LoVo (cell line): ENCODE measurements at places on chromosomes 11 and 22.
A peak's percentile ranks its signal among the peaks of the same experiment; 100 is the strongest.

GRCh38 chr11:118243993-118244762, 8.0 kb downstream of the MPZL3 start:
- DNase-seq: no peak

GRCh38 chr11:66694056-66694410, 16.3 kb upstream of the RBM4B start:
- no peak for DNase-seq

GRCh38 chr11:68528630-68529029, 68.1 kb downstream of the PPP6R3 start:
- DNase-seq: no peak

DNA sequence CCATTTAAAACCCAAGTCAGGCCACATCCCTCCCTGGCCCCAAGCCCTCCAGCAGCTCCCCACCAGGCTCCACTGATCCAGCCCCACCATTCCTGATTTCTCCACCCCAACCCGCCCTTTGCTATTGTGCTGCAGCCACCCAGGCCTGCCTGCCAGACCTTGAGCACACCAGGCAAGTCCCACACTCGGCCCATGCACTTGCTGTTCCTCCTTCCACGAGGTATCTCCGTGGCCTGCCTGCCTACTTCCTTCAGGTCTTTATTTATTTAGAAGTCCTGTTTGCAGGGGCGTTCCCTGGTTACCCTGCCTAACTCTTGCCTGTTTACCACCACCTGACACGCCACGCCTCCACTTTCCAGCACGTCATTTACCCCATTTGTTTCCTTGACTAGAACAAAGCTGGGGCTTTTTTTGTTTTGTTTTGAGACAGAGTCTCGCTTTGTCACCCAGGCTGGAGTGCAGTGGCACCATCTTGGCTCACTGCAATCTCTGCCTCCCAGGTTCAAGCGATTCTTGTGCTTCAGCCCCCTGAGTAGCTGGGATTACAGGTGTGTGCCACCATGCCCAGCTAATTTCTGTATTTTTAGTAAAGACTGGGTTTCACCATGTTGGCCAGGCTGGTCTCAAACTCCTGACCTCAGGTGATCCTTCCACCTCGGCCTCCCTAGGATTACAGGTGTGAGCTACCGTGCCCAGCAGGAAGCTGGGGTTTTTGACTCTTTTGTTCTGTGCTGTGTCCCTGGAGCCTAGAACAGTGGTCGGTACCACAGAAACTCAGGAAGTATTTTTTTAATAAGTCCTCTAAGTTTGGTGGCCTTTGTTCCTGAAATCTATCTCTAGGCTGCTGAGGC, 6.7 kb downstream of the CENPM start:
- DNase-seq: no peak

GRCh38 chr22:44848296-44848741, 95.9 kb downstream of the ARHGAP8 start:
- DNase-seq: no peak

DNA sequence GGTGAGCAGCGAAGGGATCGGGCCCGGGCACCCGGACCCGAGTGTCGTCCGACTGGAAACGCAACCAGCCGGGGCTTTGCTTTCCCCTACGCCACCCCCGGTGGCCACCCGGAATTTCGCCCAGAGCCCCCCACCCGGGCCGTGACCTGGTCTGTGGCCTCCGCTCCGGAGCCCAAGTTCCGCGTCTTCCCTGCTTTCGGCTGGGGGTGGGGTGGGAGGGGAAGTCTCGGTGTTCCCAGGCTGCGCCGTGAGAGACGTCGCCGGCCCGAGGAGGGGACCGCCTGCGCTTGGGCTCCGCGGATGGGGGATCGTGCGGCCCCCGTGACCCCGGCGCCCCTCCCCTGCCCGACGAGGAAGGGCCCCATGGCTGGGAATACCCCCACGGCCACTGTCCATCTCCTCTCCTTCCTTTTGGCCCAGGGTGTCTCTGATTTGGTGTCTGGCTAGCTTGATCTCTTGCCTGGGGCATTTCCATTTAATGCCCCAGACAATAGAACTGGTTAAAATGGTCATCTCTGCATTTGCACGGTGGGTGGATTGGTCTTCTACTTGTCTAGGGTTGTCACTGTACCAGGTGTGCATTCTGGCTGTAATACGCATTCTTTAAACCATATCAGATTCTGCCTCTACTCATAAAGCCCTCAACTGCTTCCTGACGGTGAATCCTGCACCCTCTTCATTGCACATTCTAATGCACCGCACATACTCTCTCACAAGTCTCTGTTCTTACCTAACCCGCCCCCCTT, 789 bp downstream of the SIK2 start:
- DNase-seq: no peak

DNA sequence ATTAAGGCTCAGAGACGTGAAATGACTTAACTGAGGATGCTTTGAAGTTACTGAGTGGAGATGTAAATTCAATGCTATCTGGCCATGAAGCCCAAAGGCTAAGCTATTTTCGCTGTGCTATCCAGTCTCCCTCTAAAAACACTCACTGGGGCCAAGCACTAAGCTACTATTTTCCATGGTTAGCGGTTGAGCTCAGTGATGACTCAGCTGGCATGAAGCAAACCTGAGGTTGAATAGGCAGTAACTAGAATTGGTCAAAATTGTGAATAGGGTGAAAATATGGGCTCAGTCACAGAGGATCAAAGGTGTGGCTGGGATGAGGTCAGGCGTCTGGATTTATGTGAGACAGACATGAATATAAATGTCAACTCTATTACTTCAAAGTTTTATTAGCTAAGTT, 564.2 kb upstream of the KIRREL3 start:
- no peak for DNase-seq

GRCh38 chr22:44410451-44410991, 87.5 kb downstream of the RTL6 start:
- DNase-seq: no peak

DNA sequence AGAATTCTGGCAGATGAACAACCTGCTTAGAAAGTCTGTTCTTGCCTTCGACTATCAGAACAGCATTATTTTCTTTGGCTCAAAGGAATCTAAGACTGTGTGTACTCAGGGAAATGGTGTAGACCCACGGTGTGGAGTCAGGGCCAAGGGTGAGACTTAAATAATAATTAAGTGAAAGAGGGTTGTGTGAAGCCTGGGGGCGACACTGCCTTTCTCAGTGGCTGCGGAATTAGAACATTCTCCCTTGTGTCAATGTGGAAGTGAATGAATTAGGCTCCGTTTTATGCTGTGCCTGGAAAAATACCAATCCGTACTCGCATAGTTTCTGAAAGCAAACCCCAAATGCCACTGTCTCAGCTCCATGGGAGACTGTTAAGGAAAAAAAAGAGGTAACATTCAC, 50.7 kb downstream of the NAV2 start:
- DNase-seq: no peak

GRCh38 chr11:108647701-108648527, 17.0 kb upstream of the DDX10 start:
- DNase-seq: peak; percentile 68

DNA sequence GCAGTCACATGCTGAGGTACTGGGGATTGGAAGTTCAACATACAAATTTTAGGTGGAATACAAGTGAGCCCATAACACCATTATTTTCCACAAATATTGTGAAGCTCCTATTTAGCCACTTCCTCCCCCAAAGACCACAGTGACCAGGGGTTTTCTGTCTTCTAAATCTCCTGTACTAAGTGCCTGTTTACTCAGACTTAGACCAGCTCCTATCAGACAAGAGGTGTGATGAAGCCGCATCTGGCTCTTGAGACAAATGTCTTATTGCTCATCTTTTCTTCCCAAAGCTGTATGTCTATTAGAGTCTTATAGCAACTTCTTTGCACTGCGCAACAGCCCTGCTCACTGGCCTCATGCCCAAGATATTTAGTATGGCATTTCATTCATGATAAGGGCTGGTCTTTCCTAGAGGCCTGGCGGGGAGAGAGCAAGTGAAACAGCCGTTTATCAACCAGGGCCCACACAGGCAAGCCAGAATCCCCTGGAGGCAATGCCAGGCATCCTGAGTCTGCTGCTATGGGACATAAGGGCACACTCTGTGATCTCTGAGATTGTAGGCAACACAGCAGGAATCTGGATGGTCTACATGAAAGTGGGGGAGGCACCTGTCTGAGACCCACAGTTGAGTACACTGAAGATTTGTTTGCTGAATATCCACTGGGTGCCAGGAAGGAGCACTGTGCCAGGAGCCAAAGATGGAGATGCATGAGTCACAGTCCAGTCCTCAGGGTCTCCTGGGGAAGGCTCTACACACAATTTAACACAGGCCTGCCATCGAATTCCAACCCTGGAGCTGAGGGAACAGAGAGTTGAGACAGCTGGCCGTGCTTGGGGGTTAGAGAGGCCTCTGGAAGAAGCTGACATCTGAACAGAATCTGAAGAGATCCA, 78.5 kb upstream of the NCAM1 start:
- DNase-seq: no peak

DNA sequence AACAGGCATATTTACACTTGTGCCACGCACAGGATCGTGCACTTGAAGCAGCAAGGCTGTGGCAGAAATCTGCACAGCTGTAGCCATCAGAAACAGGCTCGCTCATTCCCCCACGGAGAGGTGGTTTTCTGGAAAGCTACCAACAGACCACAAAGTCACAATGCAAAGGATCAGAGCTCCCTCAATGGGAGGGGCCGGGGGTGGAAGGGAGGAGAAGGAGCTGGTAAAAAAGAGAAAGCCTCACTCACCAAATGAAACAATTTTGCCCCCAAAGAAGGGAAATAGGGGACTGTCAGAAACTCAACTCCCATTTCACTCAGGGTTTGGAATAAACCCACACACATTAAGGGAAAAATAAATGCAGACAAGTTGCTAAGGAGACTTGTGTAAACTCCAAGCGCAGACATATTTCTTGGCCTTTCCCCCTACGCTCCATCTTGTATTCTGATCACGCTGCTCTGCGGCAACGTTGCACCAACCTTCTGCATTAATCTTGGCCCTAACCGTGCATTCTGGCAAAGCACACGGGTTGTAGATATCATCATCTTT, 43.2 kb upstream of the BLID start:
- DNase-seq: no peak

DNA sequence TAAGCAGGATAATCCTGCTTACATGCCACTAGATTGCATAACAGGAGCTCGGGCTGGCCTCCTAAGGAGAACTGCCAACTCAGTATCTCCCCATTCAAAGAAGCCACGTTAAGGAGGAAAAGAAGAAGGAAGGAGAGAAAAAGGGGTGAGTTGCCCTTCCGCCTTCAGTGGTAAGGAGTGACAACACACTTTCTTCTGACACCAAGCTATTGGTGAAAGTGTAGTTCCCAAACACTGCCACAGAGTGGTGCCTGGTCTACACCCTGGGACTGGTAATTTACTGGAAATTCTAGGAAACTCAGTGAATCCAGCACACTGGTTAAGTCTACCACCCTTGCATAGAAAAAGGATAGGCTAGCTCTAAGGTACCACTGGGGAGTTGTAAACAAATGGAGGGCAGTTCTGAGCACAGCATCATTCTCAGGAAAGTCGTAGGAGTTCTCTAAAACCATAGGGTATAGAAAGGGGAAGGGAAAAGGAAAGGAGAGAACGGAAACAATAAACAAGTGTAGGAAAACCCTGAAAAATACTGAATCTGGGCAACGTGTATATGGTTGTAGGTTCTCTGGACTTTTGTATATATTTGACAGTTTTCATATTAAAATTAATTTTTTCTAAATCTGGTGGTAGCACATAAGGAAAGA, 58.2 kb downstream of the RRAS2 start:
- DNase-seq: peak; percentile 51

DNA sequence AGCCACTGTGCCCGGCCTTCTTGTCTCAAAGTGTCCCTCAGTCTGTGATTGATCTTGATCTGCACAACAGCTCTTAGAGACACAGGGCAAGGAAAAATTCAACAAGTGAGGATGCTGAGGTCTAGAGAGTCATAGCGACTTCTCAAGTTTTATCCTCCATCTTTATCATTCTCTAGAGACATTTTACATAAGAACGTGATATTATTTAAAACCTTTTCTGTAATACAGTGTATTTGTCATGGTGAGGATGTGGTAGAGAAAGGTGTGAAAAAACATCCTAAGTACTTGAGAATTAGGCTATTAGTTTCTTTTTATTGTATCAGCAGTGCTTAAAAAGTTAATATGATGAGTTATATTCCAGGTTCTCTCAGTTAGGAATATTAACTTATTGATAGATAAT, 50.2 kb downstream of the EMSY start:
- DNase-seq: no peak

DNA sequence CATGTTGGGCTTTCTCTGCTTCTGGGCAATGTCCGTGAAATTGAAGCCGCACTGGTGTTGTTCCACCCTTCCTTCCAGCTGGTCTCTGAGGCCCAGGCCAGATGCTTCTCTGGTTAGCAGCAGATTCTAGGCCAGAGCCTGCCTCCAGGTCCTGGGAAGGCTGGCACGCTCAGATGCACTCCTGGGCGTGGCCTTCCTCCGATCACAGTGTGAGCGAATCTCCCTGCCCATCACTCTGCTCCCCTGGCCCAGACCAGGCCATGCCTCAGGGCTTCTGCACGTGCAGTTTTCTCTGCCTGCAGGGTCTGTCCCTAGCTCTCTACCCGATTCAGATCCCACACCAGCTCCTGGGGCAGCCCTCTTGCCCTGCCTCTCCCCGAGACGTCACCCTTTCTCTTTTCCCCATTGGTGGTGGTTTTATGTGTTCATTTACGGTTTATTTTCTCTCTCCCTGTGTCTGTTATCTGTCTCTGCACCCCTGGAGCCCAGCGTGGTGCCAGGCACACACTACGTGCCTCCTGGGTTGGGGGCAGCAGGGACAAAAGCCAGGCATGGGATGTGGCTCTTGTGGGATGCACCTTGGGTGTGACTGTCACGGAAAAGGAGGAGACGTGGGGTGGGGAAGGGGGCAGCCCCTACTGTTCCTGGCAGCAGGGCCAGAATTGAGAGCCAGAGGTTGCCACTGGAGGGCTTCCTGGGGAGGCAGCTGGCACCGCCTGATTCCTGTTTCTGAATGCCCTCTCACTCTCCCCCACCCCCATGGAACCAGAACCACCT, 66.0 kb downstream of the KCNQ1 start:
- no peak for DNase-seq

GRCh38 chr11:8768625-8769333, 86.2 kb downstream of the RPL27A start:
- peak; percentile 22 for DNase-seq

DNA sequence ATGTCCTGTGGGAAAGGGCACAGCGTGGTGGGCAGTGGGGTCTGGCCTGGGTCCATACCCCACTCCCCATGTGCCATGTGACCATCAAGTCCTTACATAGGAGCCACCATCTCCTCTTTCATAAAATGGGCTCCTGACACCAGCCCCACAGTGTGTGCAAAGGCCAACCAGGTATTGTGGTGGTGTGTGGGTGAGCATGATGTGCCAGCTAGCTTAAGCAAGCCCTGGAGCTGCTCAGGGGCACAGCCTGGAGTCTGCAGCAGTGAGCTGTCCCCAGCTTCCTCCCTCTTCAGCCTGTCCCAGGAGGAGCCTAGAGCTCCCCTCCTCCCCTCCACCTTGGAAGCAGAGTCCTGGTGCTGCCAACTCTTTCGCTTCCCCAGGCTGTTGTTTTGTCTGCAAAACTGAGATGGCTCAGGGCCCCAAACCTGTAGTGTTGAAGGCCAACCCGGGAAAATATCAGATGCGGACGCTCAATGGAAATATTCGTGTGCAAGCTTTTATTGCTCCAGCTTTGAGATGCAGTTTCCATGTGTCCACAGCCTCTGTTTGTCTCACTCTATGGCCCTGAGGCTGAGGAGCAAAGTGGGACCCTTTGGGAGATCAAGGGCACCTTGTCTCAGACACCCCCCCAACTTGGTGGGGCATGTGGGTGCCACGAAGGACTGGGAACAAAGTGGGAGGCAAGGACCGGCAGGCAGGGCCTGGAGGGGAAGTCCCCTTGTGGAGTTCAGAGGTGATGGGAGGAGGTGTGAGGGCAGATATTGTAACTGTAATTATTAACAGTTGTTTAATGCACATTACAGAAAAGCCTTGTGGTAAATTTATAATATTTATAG, 92.6 kb downstream of the CTTN start:
- DNase-seq: no peak
